ENCODE measurements at places on chromosomes 6 and 20.

- DNase-seq, result no peak
Observed at GRCh38 chr20:6680854-6681253, 86.6 kb upstream of the BMP2 start.

DNA sequence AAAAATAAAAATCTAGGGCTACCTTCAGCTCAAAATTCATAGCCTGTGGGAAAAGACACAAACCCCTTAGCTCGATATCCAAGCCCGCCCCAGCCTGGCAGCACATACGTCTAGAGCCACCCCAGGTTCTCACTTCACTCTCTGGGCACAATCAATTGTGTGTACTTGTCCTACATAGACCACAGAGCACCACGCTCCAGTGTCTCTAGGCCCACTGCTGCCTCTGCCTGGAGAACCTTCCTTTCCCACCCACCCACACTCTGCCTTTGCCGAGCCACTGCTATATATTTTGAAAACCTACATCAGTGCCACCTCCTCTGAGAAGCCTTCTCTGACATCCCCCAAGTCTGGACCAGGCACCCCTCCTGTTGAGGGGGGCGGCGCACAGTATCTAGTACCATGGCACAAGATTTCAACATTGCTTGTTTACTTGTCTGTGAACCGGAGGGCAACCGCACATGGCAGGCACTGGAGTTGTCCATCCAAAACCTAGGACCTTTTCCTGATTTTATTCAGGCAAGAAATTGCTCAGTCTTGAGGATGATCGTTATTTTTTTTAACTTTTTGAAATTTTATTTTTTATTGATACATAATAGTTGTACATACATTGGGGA, 141.5 kb downstream of the UNC5CL start:
- no peak for DNase-seq

- DNase-seq, result no peak
Observed at GRCh38 chr20:47993035-47993755, 207.9 kb upstream of the SULF2 start.

DNA sequence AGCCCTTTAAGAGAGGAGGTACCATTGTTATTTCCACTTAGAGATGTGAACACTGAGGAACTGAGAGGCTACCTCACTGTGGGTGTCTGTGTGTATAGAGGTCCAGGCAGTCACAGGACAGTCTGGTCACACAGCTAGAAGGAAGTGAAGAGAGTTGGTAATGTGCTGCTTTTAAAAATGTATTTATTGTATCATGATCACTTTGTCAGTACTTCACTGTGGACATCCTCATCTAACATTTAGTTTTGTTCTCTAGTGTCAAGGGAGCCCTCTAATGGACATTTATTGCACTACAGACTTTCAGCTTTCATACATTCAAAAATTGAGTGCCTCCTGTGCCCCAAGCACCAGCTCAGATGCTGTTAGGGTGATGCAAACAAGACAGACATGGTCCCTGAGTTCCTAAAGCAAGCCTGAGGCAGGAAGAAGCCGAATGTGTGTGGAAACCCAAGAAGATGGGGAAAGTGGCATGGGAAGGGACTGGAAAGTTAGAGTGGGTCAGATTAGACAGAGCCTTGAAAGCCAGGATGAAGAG, 123.0 kb downstream of the SLC16A10 start:
- DNase-seq, result peak; percentile 58

- no peak for DNase-seq
Observed at GRCh38 chr6:41784581-41785171, 2.8 kb upstream of the TOMM6 start.

GRCh38 chr20:19552221-19553180, 205.6 kb upstream of the RIN2 start:
- no peak for DNase-seq

DNA sequence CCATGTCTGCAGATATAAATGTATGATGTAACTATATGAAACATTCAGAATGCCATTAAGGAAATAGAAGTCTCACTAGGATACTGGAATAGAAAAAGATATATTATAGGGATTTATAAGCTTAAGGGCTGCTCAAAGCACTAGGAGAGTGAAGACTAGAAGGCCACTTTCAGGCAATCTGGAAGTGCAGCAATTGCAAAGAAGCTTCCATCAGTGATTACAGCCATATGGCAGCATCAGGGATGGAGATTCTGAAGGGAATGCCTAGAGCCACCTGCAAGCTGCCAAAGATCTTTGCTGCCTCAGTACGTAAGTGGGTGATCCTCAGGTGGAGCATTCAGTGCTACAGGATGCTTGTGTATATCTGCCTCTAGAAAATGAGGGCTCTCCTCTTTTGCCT, 796.2 kb upstream of the EPHA7 start:
- no peak for DNase-seq

DNA sequence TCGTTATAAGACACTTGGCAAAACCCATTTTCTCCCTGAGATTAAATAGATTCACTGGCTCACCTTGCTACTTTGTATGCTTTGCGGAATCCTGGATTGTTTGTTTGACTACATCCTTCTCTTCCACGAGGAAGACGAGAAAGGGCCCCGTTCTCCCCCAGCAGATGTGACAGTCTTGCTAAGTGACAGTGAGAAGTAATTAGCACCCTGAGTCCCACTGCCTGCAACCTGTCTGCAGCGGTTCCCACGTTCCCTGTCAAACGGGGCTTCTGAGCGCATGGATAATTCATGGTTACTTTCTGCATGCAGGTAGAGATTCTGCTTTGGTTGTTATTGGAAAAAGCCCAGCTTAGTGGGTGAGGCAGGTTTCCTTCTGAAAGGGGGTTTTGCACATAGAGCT, 163.7 kb downstream of the CDH26 start:
- no peak for DNase-seq

DNA sequence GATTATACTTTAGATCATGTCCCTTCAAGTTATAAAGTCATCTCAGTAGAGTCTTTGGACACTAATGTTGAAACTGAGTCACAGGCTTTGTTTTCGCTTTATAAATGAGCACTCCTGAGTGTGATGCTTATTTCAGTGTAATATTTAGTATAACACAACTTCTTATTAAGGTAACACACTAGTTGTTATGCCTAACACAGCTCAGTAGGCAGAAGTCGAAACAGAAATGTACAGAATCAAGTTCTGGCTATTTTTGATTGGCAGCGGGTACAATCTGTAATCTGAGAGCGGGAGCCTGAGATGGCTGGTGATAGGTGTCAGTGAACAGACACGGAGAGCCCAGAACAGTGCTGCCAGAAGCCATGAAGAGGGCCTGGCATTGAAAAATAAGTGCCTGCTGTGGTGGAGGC, 11.4 kb downstream of the HECA start:
- no peak for DNase-seq
